AG04450 (cell line): ENCODE measurements at places on chromosomes 4 and X.

GRCh38 chr4:147378780-147379179 is 102.1 kb upstream of the EDNRA start:
- no peak for DNase-seq

- DNase-seq, result no peak
These were observed 165.1 kb upstream of the RAI2 start for GRCh38 chrX:18026166-18026565.

DNA sequence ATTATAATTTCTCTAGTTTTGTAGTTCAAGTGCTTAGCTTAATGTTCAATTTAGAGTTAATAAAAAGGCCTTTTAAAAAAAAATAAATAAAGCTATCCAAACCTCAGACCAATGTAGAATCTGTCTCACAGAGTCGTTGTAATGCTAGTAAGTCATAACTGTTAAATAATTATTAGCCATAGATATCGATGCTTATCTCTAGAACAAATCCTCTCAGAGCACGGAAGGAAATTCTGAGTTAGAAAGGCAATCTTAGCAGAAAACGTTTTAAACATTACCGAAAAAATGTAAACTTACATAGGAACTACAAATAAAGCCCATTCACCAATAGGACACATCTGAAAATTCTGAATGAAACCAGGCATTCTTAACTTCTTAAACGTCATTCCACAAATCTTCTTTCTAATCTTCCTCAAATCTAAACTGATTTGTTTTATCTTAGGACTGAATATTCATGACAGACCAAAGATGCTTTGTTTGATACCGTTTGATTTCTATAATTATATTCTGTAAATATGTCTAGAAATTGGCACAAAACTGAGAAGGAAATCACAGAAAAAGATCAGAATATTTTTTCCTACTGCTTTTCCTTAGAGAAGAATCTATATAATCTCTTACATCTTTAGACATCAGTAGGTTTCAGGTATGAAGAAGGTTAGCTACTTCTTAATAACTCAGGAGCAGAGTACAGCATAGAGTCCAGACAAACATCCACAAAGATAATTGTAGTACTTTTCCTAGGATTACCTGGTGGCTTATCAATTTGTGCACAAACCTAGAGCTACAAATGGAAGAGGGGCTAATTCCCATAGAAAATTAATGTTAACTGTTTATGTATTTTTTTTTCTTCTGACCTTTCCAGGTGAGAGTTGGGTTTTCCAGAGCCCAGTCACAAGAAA is 140.7 kb downstream of the BTC start:
- no peak for DNase-seq

DNA sequence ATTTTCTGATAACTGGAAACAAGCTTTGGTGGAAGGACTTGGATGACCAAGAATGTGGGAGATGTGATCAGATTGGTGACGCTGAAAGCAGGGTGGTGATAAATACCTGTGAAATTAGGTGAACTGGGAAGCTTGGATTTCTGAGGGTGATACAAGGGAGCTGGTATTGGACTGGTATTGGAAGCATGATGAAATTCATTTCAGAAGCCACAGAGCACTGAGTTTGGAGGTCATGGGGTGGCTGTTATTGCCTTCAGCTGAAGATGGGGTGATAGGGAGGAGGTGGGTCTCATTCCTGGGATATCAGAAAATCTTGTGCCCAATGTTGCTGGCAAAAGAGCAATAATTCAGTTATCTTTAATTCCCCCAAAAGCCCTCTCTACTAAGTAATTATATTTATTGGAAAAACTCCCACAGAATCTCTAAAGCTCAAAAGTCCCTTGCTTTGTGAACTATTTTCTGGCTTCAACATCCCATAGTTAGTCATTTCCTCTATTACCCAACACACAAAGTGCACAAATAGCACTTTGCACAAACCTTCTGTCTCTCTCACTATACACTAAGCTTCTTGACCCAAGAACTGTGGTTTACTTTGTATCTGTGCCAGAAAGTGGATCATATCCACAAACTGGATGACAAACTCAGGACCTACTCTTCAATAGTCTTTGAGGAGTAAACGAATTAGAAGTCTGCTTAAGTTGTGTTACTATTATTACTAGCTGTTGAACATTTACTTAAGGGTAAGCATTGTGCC is 23.1 kb upstream of the CAMK2D start:
- DNase-seq, result peak; percentile 91

DNA sequence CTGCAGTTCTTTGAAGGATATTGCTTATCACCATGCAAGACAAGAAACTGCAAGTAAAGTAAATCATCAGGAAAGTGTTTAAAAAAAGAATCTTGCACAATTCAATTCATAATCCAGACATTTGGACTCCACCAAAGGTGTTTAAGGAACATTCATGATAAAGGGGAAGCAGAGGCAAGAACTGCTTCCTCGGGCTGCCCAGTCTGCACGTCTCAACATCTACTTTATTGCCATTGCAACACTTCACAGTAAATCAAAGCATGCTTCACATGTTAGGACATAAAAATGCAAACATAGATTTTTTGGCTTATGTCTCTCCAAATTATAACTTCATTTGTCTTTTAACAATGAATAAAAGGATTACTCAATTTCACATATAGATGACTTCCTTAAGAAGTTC is 42.5 kb downstream of the MID1 start:
- DNase-seq, result no peak

DNA sequence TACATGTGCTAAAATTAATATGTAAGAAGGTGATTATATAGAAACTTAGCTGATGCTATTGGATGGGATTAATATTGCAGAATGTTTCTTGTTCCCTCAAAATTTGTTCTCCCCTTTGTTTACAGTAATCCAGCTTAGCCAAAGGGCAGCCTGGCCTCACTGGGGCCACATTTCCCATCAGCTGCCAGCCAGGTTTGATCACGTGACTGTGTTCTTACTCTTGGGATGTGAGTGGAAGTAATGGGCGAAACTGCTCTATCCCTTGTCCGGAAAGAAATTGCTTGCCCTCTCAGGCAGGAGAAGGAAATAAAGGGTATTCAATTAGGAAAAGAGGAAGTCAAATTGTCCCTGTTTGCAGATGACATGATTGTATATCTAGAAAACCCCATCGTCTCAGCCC is 44.1 kb upstream of the FAT1 start:
- no peak for DNase-seq

GRCh38 chr4:186805020-186805820 is 81.6 kb upstream of the FAT1 start:
- DNase-seq, result no peak

DNA sequence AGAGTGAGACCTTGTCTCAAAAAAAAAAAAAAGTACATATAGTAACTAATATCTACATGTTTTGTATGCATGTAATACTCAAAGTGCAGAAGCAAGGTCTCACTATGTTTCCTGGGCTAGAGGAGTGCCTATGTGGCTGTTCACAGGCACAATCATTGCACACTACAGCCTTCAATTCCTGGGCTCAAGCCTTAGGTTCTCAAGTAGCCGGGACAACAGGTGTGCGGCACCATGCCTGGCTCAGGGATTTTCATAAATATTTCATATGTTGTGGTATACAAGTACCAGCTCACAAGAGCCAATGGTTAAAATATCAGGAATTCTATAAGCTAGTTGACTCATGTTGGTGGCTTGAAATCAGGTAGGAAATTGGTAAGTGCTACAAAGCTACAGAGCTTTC is 94.8 kb downstream of the LARP7 start:
- no peak for DNase-seq

- DNase-seq, result no peak
These were observed 231.0 kb downstream of the ADAMTS3 start for GRCh38 chr4:72338060-72338459.

DNA sequence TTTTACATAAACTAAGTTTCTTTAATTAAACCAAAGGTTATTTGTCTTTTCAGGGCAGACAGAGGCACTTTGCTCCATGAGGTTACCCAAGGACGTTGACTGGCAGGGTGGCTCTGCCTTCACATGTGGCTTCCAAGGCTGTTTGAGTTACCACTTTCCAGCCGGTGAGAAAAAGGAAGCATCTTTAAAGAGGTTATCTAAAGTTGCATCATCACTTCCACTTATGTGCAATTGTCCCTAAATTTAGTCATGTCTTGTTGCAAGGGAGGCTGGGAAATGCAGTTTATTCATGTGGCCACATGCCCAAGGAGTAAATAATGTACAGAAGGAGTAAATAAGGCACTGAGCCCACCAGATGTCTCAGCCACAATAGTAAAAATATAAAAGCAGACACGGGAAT is 29.0 kb upstream of the RAP1GDS1 start:
- DNase-seq, result no peak

DNA sequence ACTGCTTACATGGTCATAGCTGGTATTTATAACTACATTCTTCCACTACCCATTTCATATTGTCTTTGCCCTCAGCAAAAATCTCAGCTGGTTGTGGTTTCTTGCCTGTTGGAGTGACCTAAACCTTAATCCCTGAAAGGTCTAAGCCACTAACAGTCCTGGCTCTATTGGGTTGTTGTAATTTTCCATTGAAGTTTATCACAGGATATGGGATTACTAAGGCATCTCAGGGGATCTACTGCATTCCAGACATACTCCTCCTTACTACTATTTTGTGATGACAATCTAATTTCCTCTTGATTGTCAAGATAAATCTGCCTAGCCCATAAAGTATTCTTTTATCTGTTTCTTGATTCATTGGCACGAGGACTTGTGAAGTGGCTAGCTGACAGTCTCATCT is 6.2 kb upstream of the OSTC start:
- DNase-seq, result no peak

DNA sequence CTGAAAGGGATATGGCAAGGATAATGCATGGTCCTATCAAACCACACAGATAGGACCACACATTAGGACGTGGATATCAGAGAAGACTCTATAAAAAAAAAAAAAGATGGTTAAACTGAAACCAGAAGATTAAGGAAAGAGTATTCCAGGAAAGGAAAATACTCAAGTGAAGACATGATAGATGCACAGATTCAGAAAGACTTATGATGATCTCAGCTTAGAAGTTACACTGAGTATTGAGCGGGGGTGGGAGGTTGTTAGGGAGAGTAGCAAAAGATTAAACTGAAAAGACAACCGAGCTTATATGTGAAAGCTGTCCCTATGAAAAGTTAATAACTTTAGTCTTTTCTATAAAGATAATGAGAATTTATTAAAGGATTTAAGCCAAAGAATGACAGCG is 211.0 kb upstream of the EMCN start:
- no peak for DNase-seq

- no peak for DNase-seq
These were observed 695 bp downstream of the MTM1 start for GRCh38 chrX:150569155-150569477.

DNA sequence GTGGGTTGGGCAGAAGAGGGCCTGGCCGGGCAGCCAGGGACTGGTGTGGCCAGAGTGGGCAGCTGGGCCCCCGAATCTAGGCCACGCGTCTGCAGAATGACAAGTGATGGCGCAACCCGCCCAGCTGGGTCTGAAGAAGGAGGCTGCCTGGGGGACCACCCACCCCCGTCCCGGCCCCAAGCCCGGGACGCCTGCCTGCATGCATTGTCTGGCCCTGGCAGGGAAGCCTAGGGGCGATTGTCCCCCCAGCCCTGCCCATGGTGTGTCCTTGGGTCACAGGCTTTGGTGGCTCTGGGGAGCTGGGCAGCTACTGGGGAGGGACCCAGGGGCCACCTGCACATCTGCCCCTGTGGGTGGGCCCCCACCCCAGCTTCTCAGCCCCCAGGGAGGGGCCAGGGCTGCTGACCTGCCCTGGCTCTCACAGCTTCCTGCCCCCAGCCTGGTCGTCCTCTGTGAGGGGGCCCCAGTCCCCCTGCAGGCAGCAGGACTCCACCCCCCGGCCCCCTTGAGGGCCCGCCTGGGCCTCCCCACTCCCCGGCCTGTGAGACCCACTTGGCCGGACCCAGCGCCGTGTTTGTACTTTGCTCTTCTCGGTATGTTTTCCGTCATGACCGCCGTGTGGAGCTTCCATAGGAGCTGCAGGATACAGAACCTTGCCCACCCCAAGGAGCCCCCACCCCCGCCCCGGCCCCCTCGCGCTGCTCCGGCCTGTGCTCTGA is 4.9 kb downstream of the FGFR3 start:
- DNase-seq, result no peak

DNA sequence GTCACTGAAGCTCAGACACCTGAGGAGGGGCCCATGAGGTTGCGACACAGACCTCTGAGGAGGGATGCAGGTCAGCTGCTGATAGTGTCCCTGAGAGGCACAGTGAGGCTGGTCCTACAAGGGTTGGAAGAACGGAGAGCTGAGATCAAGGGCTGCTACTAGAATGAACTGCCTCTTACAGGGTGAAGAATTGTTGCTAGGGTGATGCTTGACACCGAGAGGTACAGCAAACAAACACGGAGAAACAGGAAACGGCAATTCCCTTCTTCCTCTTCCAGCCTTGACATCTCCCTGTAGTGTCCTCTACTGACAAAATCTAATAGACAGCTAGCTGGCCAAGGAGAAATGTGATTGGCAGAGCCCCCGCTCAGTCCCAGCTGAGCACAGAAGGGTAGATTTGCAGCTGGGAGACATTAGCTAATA is 11.8 kb upstream of the HPGDS start:
- no peak for DNase-seq

GRCh38 chr4:184953421-184953945 is 64.8 kb upstream of the HELT start:
- no peak for DNase-seq

DNA sequence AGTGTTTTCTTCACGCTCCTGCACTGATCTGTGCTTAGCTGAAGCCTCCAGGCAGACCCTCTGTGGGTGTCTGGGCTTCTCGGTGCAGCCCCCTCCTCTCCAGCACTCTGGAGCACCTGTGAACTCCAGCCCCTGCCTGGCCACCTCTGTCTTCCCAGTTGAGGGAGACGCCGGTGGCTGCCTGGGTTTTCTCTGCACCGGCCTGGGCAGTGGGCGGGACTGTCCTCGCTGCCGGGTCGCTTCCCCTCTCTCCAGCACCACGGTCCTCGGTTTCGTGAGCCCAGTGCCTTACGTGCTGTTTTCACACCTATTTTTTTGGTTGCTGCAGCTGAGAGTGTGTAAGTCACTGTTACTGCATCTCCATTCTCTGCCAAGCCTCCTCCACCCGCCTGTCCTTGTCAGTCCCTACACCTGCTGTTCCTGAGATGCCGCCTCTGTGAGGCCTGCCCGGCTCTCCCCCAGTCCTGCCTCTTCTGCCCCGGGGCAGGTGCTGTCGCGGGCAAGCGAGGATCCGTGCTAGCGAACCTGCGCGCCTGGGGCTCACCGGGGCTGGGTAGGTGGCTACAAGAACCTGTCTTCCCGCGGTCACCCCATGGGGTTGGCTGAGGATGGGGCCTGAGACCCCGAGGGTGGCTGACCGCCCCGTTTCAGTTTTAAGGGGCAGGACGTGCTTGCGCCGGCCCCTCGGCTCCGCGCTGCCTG is 2.4 kb upstream of the FGFRL1 start:
- no peak for DNase-seq
